ENCODE measurements at places on chromosomes 7 and 10.

DNA sequence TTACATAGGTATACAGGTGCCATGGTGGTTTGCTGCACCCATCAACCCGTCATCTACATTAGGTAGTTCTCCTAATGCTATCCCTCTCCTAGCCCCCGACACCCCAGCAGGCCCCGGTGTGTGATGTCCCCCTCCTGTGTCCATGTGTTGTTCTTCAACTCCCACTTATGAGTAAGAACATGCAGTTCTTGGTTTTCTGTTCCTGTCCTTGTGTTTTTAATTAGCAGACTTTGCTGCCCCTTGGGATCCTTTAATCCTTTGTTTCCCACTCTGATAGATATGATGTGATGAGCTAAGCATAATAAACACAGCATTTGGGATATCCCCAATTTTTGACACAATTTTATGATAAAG is 71.1 kb upstream of the PALS2 start:
- H3K4me3 ChIP-seq: no peak overlapping the region
- 0 out of 2 replicates have a peak, but pooled peaks cover 2% of the 10 kb centered on the region for H3K27me3 ChIP-seq
- DNase-seq: no peak

- DNase-seq: peak; percentile 84
- no peaks in the 10 kb centered on the region for H3K27me3 ChIP-seq
- peak within 1 kb of the TSS; percentile 88 for H3K4me3 ChIP-seq
- peak within 1 kb of the TSS; percentile 89 for H3K27ac ChIP-seq
- H3K36me3 ChIP-seq: no peaks in the 10 kb centered on the region
- H3K4me1 ChIP-seq: peaks cover 36% of the 10 kb centered on the region
Observed at GRCh38 chr7:116210345-116211005, at the start of gene TES. TES (plus strand) TSS chr7:116210539; CDS start chr7:116210708, 169 bp downstream.

DNA sequence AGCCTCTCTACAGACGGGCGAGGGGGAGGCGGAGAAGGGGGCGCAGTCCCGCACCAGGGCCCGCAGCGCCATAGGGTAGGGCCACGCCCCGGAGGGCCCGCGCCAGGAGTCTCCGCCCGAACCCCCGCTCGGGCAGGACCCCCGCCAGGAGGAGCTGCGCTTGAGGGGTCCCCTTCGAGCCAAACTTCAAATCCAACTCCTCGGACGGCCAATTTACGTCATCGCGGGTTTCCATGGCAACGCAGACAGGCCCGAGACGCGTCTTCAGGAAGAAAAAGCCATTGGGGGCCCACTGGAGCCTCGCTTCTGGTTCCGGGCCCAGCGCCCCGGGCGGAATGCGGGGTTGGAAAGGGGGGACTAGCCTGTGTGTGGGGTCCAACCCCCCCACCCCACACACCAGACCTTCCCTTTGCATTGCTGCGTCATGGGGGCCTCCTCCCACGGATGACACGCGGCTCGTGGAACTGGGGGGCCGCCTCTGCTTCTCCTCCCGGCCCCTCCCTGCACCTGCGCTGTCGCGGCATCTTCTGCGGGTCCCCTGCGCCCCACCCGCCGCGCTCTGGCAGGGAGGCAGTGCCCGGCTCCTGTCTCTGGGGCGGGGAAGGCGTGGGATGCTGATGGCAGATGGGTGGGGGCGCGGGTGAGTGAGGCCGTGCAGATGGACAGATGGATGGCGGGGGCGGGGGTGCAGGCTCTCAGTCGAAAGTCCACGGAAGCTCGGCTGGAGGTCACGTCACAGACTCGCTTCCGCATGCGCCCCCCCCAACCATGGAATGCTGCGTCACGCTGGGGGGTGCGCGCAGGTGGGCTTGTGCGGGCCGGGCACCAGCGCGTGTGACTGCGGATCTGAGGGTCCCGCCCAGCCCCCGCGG is 1.2 kb downstream of the CALY start:
- DNase-seq: peak; percentile 71
- peaks cover 37% of the 10 kb centered on the region for H3K27me3 ChIP-seq
- no peaks in the 10 kb centered on the region for H3K4me1 ChIP-seq

DNA sequence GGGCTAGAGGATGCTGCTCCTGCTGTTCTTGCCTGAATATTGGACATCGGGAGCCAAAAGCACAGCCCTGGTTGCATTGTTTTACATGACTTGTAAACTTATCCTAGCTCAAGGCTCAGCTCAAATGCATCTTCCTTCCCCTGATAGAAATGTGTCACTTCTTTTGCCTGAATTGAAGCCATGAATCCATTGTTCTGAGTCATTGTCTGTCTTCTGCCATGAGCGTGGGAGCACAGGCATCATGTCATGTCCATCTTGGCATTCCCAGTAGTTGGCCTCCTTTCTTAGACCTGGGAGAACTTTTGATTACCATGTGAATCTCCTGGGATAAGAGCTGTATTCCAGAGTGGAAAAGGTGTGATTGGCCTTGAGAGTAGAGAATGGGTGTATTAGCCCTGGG is 54.1 kb upstream of the OPN4 start:
- H3K4me3 ChIP-seq: no peak overlapping the region
- peaks cover 21% of the 10 kb centered on the region for H3K4me1 ChIP-seq
- H3K27ac ChIP-seq: no peak overlapping the region
- peaks cover 2% of the 10 kb centered on the region for H3K27me3 ChIP-seq

DNA sequence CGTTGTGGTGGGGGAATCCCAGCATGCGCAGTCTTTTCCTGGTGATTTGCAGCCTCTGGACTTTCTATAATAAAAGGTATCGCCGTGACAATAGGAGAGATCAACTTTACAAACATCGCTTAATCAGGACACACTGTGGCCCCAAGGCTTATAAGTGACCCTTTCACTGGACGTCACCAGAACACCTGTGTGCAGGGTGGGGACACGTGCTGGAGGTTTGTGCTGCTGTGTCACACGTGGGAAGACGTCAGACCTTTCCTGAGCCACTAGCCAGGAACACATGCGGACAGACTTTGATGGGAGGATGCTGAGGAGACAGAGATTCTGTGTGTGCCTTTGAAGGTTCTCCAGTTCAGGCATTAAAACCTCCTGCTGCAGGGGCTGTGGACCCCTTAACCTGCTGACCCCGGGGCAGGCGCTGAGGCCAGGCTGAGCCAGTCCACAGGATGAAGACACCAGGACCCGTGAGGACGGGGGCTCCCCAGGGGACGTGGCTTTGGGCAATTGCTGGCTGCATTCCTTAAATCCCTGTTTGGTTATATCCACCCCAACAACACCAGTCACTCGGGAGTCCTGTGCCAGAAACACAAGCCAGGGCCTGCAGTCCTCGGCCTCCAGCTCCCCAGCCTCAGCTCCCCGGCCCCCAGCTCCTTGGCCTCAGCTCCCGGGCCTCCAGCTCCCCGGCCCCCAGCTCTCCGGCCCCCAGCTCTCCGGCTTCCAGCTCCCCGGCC is 183.4 kb downstream of the PTPRN2 start:
- DNase-seq: no peak
- no peaks in the 10 kb centered on the region for H3K36me3 ChIP-seq
- peak overlapping the region; percentile 73 for H3K27ac ChIP-seq
- H3K4me3 ChIP-seq: no peak overlapping the region
- peaks cover 11% of the 10 kb centered on the region for H3K4me1 ChIP-seq
- H3K27me3 ChIP-seq: no peaks in the 10 kb centered on the region

- no peak overlapping the region for H3K27ac ChIP-seq
- H3K27me3 ChIP-seq: no peaks in the 10 kb centered on the region
- no peak overlapping the region for H3K4me3 ChIP-seq
- no peaks in the 10 kb centered on the region for H3K36me3 ChIP-seq
Observed at GRCh38 chr7:15123901-15124300, 221.3 kb upstream of the DGKB start.

DNA sequence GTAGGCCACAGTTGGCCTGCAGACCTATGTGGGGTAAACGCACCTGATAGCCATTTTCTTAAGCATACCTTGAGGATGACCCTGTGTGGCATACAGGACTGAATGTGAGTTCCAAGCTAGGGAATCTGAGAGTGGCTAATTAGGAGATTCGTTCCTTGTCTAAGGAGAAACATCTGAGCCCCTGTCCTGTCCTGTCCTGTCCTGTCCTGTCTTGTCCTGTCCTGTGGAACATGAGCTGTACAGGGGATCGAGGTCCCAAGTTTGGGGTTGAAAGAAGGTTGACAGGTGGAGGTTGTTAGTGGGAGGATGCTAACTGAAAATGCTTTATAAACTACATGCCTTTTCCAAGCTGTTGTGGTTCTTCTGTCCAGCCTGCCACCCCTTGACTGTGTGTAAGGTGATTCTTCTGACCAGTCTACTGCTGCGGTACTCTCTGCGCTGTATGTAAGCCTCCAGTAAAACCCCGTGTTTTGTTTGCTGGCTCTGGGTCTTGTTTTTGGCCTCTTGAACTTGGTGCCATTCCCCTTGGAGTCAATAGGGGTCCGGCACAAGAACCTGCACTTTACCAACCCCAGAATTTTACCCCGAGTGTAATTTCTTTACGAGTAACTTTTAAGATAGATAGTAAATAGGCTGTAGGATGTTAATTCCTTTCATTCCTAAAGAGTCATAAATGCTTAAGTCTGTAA is 26.4 kb downstream of the ZNRF2 start:
- no peaks in the 10 kb centered on the region for H3K36me3 ChIP-seq
- H3K27ac ChIP-seq: peak overlapping the region; percentile 43
- no peaks in the 10 kb centered on the region for H3K27me3 ChIP-seq
- no peak for DNase-seq
- H3K4me3 ChIP-seq: no peak overlapping the region

DNA sequence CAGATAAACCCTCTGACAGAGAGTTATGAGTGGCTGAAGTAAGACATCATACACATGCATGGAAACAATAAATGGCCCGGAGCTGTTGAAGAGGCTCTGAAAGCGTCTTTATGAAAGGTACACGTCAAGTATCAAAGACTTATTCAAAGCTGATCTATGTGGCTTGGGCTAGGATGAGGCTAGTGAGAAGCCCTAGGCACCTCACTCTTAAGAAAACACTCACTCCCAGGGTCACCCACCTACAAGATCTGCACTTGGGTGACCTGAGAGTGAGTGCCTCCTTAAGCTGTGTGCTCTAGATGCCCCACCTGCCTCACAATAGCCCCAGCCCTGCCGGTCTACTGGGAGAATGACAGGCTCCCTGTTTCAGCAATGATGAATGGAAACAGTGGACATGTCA is 1.1 kb upstream of the GIMAP1 start:
- no peak for DNase-seq
- H3K27ac ChIP-seq: no peak overlapping the region
- H3K4me1 ChIP-seq: no peaks in the 10 kb centered on the region
- H3K27me3 ChIP-seq: peaks cover 80% of the 10 kb centered on the region
- no peaks in the 10 kb centered on the region for H3K36me3 ChIP-seq
- H3K4me3 ChIP-seq: no peak overlapping the region

DNA sequence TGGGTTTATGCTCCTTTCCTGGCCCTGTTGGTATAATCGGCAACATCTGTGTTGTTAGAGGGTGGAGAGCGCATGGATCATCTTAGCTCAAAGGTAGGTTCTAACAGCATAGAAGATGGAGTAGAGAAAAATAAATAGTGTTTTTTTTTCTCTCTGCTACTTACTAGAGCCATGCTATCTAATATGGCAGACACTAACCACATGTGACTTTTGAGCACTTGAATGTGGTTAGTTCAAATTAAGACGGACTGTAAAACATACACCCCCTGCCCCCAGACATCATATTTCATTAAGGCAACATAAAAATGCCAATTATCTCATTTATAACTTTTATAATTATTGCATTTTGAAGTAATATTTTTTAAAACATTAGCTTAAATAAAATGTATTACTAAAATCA is 525.1 kb downstream of the KIF20B start:
- no peak overlapping the region for H3K4me3 ChIP-seq
- no peak overlapping the region for H3K27ac ChIP-seq
- no peaks in the 10 kb centered on the region for H3K36me3 ChIP-seq

DNA sequence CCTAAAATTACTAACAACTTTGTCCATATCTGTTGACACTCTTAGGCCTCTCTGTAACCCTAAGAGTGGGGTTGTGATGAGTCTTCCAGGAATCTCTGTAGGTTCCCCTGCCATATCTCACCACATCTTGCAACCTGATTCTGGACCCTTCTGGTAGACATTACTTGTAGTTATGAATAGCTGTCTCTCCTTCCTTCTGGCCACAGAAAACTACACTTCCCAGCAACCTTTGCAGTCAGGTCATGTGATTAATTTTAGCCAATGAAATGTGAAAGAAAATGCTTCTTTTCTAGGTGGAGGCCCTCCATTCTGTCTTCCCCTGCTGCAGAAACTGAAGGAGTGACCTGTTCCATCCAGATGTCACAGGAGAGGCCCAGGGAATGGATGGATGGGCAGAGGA is 147.6 kb upstream of the AOAH start:
- no peak overlapping the region for H3K27ac ChIP-seq
- H3K4me3 ChIP-seq: no peak overlapping the region
- peaks cover 54% of the 10 kb centered on the region for H3K4me1 ChIP-seq
- 0 out of 2 replicates have a peak, but pooled peaks cover 3% of the 10 kb centered on the region for H3K36me3 ChIP-seq
- no peaks in the 10 kb centered on the region for H3K27me3 ChIP-seq
- no peak for DNase-seq

- no peak overlapping the region for H3K27ac ChIP-seq
- no peak for DNase-seq
- H3K4me3 ChIP-seq: no peak overlapping the region
- no peaks in the 10 kb centered on the region for H3K36me3 ChIP-seq
- no peaks in the 10 kb centered on the region for H3K27me3 ChIP-seq
Observed at GRCh38 chr7:36755484-36755883, 31.2 kb upstream of the AOAH start.

DNA sequence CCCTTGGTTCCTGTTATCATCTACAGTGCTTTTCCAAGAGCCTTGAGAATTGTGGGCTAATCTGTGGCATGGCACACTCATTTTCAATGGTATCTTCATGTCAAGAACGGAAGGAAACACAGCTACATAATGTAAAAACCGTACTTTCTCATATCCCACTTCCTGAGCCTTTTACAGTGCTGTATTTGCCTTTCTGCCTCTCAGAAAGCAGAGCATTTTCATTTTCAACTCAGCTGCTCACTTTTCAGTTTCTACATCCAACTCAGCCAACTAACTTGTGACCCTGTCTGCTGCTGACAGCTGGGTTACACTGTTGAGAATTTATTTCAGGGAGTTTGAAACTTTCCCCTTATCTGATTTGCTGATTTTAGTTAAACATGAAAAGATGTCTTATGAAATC is 875.8 kb upstream of the KCND2 start:
- no peak overlapping the region for H3K27ac ChIP-seq
- no peaks in the 10 kb centered on the region for H3K4me1 ChIP-seq
- no peaks in the 10 kb centered on the region for H3K36me3 ChIP-seq
- no peaks in the 10 kb centered on the region for H3K27me3 ChIP-seq

- peaks cover 68% of the 10 kb centered on the region for H3K36me3 ChIP-seq
- H3K27me3 ChIP-seq: no peaks in the 10 kb centered on the region
- peaks cover 24% of the 10 kb centered on the region for H3K4me1 ChIP-seq
- no peak for DNase-seq
- peak overlapping the region; percentile 98 for H3K27ac ChIP-seq
Observed at GRCh38 chr10:102152545-102152890, 329 bp downstream of the NOLC1 start.

GRCh38 chr10:47231414-47231813 is 68.6 kb upstream of the GDF10 start:
- H3K27me3 ChIP-seq: no peaks in the 10 kb centered on the region
- DNase-seq: no peak
- H3K36me3 ChIP-seq: peaks cover 11% of the 10 kb centered on the region
- H3K4me1 ChIP-seq: no peaks in the 10 kb centered on the region
- H3K4me3 ChIP-seq: no peak overlapping the region

- no peaks in the 10 kb centered on the region for H3K27me3 ChIP-seq
- no peak for DNase-seq
- no peak overlapping the region for H3K4me3 ChIP-seq
- no peak overlapping the region for H3K27ac ChIP-seq
- peaks cover 2% of the 10 kb centered on the region for H3K4me1 ChIP-seq
- no peaks in the 10 kb centered on the region for H3K36me3 ChIP-seq
Observed at GRCh38 chr7:44268671-44269070, 56.7 kb downstream of the CAMK2B start.

- no peak overlapping the region for H3K27ac ChIP-seq
- H3K4me1 ChIP-seq: no peaks in the 10 kb centered on the region
- H3K27me3 ChIP-seq: no peaks in the 10 kb centered on the region
- H3K36me3 ChIP-seq: no peaks in the 10 kb centered on the region
- no peak for DNase-seq
Observed at GRCh38 chr10:30742471-30742870, 112.9 kb upstream of the LYZL2 start.
